Activated effector memory CD4-positive, alpha-beta T cell treated with Interleukin-2 at 50 U/mL for 16 hours (primary cell): ENCODE measurements at places on chromosomes 11 and 22.

DNA sequence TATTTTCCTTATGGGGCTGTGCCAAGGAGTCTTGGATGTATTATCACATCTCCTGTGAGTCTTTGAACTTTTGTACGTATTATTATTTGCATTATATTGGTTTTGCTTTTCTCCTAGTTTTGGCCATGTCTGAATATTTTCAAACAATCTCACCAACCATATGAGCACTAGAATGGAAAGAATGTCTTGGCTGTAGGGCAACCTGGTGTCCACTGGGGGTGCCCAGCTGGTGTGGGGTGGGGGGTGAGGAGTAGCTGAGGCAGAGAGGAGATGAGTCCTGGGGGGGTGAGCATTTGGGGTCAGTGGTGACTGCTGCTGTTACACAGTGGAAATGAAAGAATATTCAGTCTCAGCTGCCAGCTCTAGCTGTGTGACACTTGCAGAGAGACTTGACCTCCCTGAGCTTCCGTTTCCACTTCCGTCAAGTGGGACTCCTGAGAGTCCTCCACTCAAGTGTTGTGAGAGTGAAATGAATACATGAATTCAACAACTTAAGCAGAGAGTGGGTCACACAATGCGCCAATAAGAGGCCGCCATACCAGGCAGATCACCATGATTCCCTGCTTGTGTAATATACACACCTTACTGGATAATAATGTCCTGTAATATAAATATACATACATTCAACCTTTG lies 12.7 kb upstream of the PVALB start:
- DNase-seq: no peak

- no peak for DNase-seq
Observed at GRCh38 chr11:122779047-122779629, 59.2 kb upstream of the CRTAM start.

- DNase-seq: no peak
Observed at GRCh38 chr11:130689222-130689908, 226.9 kb downstream of the SNX19 start.

- DNase-seq: no peak
Observed at GRCh38 chr11:44573333-44573732, 7.9 kb downstream of the CD82 start.

- DNase-seq: no peak
Observed at GRCh38 chr22:23192133-23192532, 11.8 kb downstream of the BCR start.

DNA sequence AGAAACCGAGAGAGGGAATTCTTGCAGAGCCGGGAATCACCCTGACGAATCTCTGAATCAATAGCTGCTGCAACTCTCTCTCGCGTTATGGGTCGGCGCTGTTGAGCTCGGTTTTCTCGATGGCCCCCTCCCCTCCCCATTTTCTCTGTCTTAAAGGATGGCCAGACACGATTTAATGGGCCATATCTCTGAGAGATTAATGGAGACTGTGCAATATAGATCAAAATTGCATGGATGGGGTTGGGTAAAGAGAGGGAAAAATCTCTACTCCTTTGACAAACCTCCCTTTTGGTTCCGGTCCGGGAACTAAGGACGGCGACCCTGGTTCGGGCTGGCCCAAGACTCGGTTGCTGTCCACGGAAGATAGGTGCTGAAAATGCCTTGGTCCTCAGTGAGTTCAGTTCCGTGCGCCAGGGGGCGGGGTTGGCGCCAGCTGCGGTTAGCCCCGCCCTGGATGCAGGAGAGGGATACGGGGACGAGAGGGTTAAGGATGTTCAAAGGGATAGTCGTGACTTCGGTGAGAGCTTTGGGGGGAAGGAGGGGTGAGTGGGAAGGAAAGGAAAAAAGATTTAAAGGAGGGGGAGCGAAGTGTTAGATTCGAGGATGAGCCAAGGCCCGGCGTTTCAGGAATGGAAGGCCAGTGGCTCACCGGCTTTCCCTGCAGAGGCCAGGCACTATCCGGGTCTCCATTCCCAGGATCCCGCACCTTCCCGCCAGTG lies 103.6 kb upstream of the HSD17B12 start:
- no peak for DNase-seq

DNA sequence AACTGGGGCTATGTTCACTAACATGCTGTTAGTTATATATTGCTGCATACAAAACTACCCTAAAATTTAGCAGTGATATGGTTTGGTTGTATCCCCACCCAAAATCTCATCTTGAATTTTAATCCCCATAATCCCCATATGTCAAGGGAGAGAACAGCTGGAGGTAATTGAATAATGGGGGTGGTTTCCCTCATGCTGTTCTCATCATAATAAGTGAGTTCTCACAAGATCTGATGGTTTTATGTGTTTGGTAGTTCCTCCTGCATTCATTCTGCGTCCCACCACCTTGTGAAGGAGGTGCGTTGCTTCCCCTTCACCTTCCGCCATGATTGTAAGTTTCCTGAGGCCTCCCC lies 10.0 kb upstream of the PATL1 start:
- no peak for DNase-seq

- no peak for DNase-seq
Observed at GRCh38 chr11:68810164-68810563, 31.6 kb downstream of the CPT1A start.

DNA sequence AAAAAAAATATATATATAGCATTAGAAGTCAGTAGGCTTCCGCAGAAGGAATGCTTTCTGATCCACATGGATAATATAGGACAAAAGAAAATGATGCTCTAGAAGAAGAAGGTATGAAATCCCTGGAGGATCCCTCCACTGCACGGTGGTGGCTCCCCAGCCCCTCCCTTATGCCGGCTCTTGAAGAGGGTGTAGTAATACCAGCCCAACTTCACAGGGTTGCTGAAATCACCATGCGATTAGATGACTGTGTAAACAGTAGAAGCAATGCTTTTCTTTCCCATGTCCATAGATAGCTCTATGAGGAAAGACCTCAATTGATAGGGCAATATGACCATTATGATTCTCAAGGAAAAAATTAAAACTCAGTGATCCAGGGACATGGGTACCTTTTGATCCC lies 3.2 kb upstream of the ETS1 start:
- DNase-seq: no peak

DNA sequence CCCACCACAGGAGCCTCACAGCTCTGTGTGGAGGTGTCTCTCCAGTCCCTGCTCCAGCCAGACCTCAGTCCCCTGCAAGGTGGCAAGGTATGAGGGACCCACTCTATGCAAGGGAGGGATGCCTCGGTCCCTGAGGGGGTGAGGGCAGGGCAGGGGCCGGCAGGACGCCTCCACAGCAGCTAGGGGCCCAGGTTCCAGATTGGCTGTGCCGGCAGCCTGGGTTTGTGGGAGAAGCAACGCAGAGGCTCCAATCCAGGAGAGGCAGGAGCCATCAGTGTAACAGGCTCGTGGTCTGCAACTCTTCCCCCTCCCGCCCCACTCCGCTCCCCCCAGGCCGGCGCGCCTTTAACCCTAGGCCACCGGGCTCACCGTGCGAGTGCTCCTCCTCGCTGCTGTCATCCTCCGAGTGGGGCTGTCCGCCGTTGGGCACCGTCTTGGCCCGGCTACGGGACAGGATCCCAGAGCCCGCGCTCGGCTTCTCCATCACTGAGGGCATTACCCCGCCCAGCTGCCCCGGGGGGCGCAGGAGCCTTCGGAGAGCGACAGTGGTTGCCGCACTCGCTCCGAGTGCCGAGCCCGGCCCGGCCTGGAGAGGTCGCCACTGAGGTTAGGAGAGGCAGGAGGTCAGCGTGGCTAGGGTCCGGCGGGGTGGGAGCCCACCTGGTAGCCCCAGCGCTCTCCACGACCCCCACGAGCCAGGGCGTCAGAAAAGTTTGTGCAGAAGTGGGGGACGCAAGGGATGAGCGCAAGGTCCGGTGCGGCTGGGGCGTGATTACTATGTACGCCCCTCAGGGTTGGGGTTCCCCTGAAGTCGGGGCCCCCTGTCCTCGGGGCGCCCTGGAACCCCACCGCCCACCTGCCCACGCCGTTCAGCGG lies 765 bp downstream of the RCOR2 start:
- DNase-seq: no peak

- DNase-seq: no peak
Observed at GRCh38 chr11:43327987-43328386, 16.2 kb downstream of the API5 start.

GRCh38 chr22:34951212-34951611 lies 114.7 kb upstream of the ISX start:
- no peak for DNase-seq

DNA sequence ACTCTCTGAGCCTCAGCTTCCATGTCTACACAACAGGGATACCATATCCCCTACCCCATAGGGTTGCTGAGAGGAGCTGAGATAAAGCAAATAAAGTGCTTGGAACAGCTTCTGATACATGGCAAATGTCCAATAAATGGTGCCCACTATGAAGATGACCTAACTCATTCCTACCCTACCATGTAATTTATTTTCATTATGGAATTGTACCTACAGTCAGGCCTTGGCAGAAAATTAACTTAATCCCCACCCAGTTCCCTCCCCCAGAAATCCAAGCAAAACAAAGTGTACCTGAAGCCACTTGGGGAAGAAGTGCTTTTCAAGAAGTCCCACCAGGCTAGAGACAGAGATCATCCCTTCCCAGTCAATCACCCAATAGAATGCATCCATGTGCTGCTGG lies 10.8 kb downstream of the SRRD start:
- no peak for DNase-seq

DNA sequence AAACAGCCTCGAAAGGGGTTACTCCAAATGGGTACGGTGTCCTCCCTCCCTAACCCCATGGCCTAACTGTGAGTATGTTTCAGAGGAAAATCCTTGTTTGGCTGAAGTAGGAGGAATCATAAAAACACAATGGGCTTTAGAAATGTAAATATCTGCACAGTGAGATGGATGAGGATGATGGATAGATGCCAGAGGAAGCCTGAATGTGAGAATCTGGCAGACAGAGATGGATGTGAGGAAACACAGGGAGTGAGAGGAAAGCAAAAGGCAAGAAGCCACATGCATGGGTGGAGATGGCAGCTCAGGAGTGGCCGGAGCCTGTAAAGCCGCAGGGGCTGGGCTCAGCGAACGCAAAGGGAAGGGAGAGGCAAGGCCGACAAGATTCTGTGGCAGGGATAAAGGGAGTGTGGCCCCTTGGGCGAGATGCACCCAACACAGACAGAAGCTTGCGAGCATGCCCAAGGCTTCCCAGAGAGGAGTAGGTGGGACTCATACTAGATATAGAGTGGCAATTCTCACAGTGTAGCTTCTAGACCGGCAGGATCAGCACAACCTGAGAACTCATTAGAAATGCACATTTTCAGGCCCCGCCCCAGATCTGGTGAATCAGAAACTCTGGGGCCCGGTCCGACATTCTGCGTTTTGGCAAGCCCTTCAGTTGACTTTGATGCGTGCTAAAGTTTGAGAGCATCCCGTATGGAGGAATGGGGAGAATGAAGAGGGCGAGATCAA lies 237.3 kb upstream of the CADM1 start:
- no peak for DNase-seq

DNA sequence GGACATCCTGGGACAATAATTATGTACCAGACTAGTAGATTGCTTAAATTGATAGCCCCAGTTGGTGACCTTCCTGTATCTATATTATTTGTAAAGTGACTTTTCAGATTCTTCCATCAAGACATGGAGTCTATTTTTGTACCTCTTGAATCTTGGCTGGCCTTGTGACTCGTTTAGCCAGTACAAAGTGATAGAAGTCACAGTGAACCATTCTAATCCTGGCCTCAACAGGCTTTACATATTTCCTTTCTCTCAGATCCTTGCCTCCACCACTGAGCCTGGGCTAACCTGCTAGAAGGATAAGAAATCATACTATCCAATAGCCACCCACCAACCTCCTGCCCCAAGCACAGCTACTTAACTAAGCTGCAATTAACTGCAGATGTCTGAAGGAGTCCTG lies 37.5 kb upstream of the SLC6A5 start:
- DNase-seq: no peak

- DNase-seq: no peak
Observed at GRCh38 chr11:3204141-3205015, 14.2 kb downstream of the MRGPRG start.

GRCh38 chr11:65043881-65044501 lies 3.0 kb downstream of the SAC3D1 start:
- no peak for DNase-seq

- no peak for DNase-seq
Observed at GRCh38 chr11:87190071-87190470, 152.3 kb downstream of the TMEM135 start.

- DNase-seq: no peak
Observed at GRCh38 chr11:108525161-108525560, 27.0 kb upstream of the POGLUT3 start.

DNA sequence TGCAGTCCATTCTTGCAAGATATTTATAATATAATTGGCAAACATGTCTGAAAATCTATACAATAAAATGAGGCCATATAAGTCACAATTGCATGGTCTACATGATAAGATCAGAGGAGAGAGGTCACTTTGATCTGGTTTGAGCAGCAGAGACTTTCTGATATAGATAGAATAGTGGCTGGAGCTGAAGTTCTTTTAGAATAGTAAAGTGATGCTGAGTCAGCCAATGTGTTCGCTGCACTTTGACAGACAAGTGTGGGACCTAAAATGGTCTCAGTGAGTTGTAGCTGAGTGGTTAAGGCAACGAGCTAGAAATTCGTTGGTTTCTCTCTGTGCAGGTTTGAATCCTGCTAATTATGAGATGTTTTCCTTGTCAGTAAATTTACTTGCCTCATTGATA lies 257.0 kb upstream of the C11orf87 start:
- DNase-seq: no peak

GRCh38 chr11:106344394-106344793 lies 266.9 kb downstream of the AASDHPPT start:
- no peak for DNase-seq

- no peak for DNase-seq
Observed at GRCh38 chr11:86152006-86152862, 83.3 kb upstream of the PICALM start.
